Right forelimb (tissue), 1 donor: ENCODE measurements at places on chromosomes 16 and 17.

DNA sequence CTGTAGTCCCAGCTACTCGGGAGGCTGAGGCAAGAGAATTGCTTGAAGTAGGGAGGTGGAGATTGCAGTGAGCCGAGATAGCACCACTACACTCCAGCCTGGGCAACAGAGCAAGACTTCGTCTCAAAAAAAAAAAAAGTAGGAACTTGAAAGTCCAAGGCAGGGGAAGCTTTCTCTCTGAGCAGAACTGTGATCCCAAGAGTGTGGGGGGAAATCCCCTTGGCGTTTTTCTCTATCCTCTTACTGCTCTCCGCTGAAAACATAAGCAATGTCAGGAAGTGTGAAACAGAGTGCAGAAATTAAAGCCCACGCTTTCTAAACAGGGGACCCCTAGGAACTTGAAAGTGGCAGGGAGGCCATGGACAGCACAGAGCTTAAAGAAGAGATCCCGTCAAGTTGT is 9.8 kb upstream of the CMTM3 start:
- no peak for DNase-seq

DNA sequence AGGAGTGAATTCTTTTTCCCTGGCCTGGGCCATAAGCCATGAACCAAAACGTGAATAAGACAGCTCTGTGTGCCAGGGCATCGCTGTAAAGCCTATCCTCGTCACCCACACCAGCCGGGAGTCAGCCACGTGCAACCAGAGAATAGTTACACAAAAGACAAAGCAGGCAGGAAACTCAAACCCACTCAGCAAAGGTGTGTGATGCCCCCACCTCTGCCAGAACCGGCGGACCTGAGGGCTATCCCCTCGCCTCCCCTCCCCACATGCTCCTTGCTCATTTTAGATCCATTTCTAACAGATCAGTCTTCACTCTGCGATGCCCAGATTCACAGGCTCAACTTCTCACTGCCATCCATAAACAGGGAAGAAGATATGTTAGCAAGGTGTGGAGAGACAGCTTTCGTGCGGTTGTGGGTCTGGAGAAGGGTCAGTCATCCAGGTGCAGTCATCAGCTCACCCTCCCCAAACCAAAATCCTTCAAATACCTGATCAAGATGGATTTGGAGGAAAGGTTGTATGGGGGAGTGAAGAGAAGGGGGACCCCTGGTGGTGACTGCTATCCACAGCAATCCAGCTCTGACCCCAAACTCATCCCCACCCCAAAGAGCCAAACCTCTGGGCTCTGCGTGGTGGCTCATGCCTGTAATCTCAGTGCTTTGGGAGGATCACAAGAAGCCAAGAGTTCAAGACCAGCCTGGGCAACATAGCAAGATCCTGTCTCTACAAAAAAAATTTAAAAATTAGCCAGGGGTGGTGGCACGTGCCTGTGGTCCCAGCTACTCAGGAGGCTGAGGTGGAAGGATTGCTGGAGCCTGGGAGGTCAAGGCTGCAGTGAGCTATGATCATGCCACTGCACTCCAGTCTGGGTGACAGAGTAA is 219.2 kb downstream of the C16orf78 start:
- peak; percentile 67 for DNase-seq

DNA sequence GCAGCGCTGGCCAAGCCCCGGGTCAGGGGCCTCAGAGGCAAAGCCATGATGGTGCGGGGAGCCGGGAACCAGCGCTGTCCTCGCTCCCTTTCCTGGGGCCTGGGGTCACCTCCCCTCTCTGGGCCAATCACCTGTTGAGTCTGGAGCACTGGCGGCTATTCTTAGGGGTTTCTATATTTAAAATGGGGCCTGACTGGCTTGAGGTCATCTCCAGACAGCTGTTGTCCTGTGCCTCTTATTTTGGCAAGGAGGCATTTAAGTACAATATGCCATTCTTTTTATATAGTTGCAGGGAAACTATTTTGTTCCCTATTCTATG is at the start of gene COX6A2:
COX6A2 (minus strand) TSS at position 82 of the 319 bp plus-strand sequence; CDS start at position 47, 35 bp downstream.
- peak; percentile 56 for DNase-seq

DNA sequence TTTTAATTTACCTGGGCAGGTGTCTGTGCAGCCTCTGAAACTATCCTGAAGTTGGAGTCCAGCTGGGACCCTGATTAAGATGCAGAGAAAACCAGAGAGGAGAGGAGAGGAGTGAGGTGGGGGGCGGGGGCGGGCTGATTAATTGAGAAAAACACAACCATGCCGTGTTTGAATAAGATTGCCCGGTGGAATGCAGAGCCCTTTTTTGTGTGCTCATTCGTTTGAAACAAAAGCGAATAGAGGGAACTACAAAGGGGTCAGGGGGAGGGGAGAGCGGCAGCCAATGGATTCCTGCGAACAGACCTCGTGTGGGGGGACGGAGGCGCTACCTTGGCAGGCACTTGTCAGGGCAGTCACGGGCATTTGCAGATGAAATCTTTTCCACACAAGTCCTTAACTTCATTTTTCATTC is 355.8 kb downstream of the SOX9 start:
- DNase-seq, result no peak

- no peak for DNase-seq
Measured at GRCh38 chr17:40718930-40719329, 15.4 kb upstream of the KRT24 start.

GRCh38 chr17:40331743-40332641 is 23.0 kb downstream of the RARA start:
- DNase-seq, result peak; percentile 95

- no peak for DNase-seq
Measured at GRCh38 chr17:31573047-31573446, 181.6 kb downstream of the RAB11FIP4 start.

DNA sequence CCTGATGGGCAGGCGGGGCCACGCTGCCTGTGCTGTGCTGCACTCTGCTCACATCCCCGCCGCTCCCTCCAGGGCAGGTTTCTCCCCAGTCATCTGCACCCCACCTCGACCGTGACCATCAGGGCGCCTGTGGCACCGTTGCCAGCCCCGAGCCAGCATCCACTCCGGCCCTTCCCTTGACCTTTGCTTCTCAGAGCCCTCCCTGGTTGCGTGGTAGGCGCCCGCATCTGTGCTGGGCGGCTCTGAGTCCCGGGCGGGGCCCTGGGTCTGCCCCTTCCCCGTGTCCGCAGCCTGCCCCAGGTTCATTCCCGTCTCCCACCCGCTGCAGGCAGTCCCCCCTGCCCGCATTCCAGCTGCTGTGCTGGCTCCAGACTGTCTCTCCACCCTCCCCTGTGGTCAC is 33.2 kb downstream of the ZNF750 start:
- no peak for DNase-seq

DNA sequence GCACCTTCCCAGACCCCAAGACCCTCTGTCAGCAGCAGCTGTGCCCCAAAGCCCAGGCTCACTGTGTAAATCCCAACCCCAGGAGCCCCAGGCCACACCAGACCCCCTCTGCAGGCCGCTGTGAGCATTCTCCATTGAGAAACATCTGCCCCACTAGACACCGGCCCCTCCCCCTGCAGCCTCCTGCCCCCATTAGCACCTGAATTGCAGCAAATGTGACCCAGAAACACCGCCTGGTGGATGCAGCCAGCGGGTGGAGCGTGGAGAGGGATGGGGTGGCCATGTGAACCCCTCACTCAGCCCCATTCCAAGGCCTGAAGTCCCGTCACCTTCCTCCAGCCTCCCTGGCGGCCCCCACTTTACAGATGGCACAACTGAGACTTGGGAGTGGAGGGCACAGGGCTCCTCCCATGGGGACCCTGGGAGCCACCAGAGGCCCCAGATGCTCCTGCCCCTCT is 2.2 kb downstream of the UBALD1 start:
- no peak for DNase-seq

DNA sequence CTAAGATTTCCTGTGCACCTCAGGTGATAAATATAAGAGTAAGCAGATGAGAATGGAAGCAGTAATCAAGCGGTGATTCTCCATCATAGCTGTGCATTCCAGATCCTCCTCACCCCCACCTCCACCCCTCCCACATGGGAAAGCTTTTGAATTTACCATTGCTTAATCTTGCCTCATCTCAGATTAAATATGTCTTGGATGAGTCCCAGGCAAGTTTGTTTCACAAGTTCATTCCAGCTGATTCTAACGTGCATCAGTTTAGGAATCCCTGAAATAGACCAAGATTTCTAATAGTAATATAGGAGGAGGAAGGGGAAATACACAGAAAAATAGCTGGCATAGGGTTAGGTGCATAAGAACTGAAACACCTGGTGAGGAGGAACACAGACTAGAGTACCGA is 396.2 kb upstream of the KIF2B start:
- DNase-seq, result no peak

DNA sequence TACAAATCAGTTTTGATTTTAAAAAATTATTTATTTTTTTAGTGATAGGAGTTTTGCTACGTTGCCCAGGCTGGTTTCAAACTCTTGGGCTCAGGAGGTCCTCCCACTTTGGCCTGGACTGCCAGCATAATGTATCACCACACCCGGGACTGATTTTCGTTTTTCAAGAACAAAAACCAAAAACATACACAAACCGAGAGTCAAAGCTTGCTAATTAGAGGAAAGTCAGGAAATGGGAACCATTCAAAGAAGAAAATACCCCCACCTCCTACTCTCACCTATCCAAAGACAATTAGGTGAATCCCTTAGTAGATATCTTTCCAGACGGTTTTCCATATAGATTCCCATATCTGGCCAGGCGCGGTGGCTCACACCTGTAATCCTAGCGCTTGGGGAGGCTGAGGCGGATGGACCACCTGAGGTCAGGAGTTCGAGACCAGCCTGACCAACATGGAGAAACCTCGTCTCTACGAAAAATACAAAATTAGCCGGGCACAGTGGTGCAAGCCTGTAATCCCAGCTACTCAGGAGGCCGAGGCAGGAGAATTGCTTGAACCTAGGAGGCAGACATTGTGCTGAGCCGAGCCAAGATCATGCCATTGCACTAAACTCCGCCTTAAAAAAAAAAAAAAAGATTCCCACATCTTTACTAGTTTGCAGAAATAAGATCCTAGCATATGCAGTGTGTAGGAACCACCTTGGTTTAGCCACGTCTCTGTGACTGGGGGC is 883 bp upstream of the SPN start:
- DNase-seq, result no peak
